ENCODE measurements at places on chromosomes 4 and X. TPM values are rescaled to one million over a fixed set of nuclear protein-coding genes. Genes with fewer than 3 reads are reported as not detected.

- no peak overlapping the region for H3K27ac ChIP-seq
- H3K36me3 ChIP-seq, result no peaks in the 10 kb centered on the region
- no peak for DNase-seq
- H3K27me3 ChIP-seq, result no peaks in the 10 kb centered on the region
- H3K4me3 ChIP-seq, result no peak overlapping the region
- H3K4me1 ChIP-seq, result no peaks in the 10 kb centered on the region
Measured at GRCh38 chr4:156738766-156739165, 232.8 kb downstream of the PDGFC start.

RNF212 gene
- total RNA-seq, result 7.7 TPM

DNA sequence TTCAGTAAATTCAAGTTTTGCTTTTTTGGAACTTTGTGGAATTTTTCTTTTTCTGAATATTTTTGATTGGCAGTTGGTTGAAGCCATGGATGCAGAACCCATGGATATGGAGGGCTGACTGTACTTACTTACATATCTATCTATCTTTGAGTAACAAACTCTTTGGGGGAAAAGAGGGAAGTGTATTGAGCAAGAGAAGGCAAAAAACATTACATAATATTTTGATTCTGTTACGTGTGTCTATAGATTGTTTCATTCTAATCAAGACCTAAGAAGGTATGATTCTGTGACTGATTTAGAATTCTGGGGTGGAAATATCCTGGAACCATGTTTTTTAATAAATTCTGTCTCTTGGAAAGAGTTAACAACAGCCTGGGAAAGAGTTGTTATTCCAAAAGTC is 31.5 kb downstream of the GRSF1 start:
- peak overlapping the region; percentile 48 for H3K4me3 ChIP-seq
- H3K27me3 ChIP-seq, result no peaks in the 10 kb centered on the region
- H3K4me1 ChIP-seq, result peaks cover under 1% of the 10 kb centered on the region
- DNase-seq, result no peak
- no peak overlapping the region for H3K27ac ChIP-seq
- peaks cover 2% of the 10 kb centered on the region for H3K36me3 ChIP-seq

DNA sequence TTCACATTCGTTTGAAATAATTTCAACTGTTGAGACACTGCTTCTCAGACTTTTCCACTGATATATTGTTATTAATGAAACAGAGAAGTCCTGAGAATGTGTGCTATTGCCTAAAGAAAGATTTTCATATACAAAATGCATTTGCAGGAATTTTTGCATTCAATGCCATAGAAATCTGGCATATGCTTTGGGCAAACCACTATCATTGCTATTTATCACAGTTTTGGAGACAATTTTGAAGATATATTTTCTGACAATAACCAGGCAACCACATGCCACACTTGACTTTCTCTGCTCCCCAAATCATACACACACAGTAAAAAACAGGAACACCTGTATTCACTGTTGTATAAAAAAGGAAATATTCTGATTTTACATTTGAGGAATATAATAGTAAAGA is 1303.7 kb upstream of the IGFBP7 start:
- no peaks in the 10 kb centered on the region for H3K36me3 ChIP-seq
- no peak overlapping the region for H3K27ac ChIP-seq
- DNase-seq, result no peak
- H3K4me1 ChIP-seq, result no peaks in the 10 kb centered on the region
- H3K4me3 ChIP-seq, result no peak overlapping the region

SRPX2 gene
- total RNA-seq, result not detected

- no peaks in the 10 kb centered on the region for H3K4me1 ChIP-seq
- H3K27me3 ChIP-seq, result peaks cover 4% of the 10 kb centered on the region
- DNase-seq, result no peak
- H3K27ac ChIP-seq, result no peak overlapping the region
- H3K4me3 ChIP-seq, result no peak overlapping the region
Measured at GRCh38 chrX:68072041-68072440, 361.3 kb downstream of the OPHN1 start.

DNA sequence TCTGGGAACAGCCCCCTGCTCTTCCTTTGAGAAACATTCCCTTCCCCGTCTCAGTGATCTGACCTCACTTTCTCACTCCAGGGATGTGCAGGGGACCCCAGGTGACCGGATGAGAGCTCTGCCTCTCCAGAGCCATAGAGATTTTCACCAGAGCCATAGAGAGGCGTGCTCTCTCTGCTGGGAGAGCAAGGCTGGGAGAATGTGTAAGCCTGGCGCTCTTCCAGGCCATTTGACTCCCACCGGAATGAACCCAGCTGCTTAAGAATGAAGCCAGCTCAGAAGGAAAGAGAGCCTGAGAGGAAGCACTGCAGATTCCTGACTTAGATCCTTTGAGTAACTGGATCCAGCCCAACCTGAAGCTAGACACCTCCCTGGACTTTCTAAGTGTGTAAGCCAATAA is 106.4 kb downstream of the DHX15 start:
- H3K4me3 ChIP-seq, result no peak overlapping the region
- DNase-seq, result no peak
- H3K27me3 ChIP-seq, result peaks cover 35% of the 10 kb centered on the region
- H3K36me3 ChIP-seq, result no peaks in the 10 kb centered on the region
- peaks cover 6% of the 10 kb centered on the region for H3K4me1 ChIP-seq

- no peak overlapping the region for H3K4me3 ChIP-seq
- no peaks in the 10 kb centered on the region for H3K36me3 ChIP-seq
- no peaks in the 10 kb centered on the region for H3K27me3 ChIP-seq
- no peak for DNase-seq
- no peaks in the 10 kb centered on the region for H3K4me1 ChIP-seq
Measured at GRCh38 chrX:134470013-134470412, 10.0 kb downstream of the HPRT1 start.

CAPN6 gene
- not detected for total RNA-seq

- H3K27ac ChIP-seq, result no peak overlapping the region
- peaks cover 16% of the 10 kb centered on the region for H3K36me3 ChIP-seq
- H3K4me3 ChIP-seq, result no peak overlapping the region
- no peak for DNase-seq
- H3K4me1 ChIP-seq, result no peaks in the 10 kb centered on the region
Measured at GRCh38 chrX:18582910-18583493, 88.9 kb downstream of the RS1 start.

- H3K27ac ChIP-seq, result no peak overlapping the region
- DNase-seq, result no peak
- no peak overlapping the region for H3K4me3 ChIP-seq
- peaks cover 14% of the 10 kb centered on the region for H3K36me3 ChIP-seq
Measured at GRCh38 chr4:588351-588849, 12.3 kb upstream of the TMEM271 start.

GRCh38 chr4:137039370-137039769 is 492.9 kb downstream of the PCDH18 start:
- DNase-seq, result no peak
- H3K4me3 ChIP-seq, result no peak overlapping the region
- H3K27me3 ChIP-seq, result no peaks in the 10 kb centered on the region

DNA sequence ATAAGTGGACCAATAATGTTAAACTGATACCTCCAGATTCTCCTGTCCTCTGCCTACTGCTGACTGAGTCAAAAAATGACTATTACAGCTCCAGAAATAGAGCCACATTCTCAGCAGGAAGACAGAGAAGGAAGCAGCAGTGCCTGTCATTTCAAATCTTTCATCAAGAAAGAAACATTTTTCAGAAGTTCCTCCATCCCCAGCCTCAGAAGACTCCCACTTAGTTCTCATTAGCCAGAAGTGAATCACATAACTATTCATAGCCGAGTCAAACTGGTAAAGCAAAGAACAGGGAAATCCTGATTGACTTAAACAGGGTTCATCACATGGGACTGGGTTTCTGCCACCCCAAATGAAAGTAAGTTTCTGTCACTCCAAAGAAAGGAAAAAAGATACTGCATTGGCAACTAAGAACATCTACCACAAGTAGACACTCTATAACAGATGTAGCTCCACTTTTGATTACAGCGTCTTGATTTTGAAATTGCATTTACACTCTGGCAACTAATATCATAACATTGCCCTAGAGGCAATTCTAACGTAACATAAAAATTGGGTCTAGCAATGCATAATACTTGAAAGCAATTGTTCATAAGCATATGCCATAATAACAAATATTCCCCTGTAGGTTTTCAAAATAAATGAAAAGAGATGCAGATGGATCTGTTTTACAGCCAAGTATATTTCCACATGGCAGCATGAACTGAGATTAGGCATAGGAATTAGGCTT is 599.8 kb downstream of the GALNTL6 start:
- DNase-seq, result no peak
- H3K27ac ChIP-seq, result no peak overlapping the region
- H3K27me3 ChIP-seq, result no peaks in the 10 kb centered on the region
- H3K4me1 ChIP-seq, result no peaks in the 10 kb centered on the region
- H3K4me3 ChIP-seq, result no peak overlapping the region
- H3K36me3 ChIP-seq, result no peaks in the 10 kb centered on the region

DNA sequence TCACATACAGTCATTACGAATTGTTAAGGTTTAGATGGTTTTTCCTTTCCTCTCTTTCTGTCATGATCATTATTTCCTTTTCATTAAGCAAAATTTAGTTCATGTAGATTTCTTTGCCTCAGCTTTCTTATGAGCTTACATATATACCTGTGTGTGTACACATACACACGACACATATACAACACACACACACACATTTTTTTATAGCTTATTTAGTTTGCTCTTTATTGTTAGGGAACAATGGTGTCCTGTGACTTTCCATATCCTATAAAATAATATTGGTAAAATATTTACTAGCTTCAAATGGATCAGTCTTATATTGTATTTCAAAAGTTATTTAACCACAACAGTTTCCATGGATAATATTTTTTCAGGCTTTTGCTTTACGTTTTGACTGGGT is 840.7 kb downstream of the PCDH18 start:
- H3K27ac ChIP-seq, result no peak overlapping the region
- H3K36me3 ChIP-seq, result no peaks in the 10 kb centered on the region
- H3K27me3 ChIP-seq, result no peaks in the 10 kb centered on the region
- no peak overlapping the region for H3K4me3 ChIP-seq
- no peaks in the 10 kb centered on the region for H3K4me1 ChIP-seq

GRCh38 chr4:139589336-139590018 is 33.5 kb upstream of the SETD7 start:
- no peak overlapping the region for H3K4me3 ChIP-seq
- no peaks in the 10 kb centered on the region for H3K4me1 ChIP-seq
- H3K36me3 ChIP-seq, result no peaks in the 10 kb centered on the region
- no peaks in the 10 kb centered on the region for H3K27me3 ChIP-seq
- no peak for DNase-seq

DNA sequence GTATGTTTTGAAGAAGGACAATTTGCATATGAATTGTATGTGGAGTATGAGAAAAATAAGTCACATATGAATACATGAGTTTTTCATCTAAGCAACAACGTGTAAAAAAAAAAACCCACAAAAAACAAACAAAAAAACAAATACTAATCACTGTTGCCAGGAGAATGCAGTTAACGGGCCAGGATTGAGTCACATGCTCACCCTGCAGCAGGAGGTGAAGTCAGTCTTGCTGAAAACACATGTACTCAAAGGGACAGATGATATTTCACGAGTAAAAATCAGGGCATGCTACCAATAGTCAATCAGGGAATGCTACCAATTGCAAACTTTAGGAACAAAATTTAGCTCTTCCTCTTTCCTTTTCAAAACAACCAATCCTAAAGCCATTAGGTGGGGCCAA is 10.4 kb upstream of the DCLK2 start:
- no peak overlapping the region for H3K4me3 ChIP-seq
- H3K27ac ChIP-seq, result no peak overlapping the region
- DNase-seq, result no peak
- peaks cover 15% of the 10 kb centered on the region for H3K27me3 ChIP-seq
- no peaks in the 10 kb centered on the region for H3K4me1 ChIP-seq

RP2 gene
- 6.9 TPM for total RNA-seq

GRCh38 chr4:182286931-182287330 is 43.7 kb downstream of the TENM3 start:
- H3K4me1 ChIP-seq, result no peaks in the 10 kb centered on the region
- no peaks in the 10 kb centered on the region for H3K36me3 ChIP-seq
- no peak overlapping the region for H3K4me3 ChIP-seq
- no peaks in the 10 kb centered on the region for H3K27me3 ChIP-seq
- no peak for DNase-seq

GRCh38 chrX:30981968-30982367 is 89.9 kb downstream of the FTHL17 start:
- no peaks in the 10 kb centered on the region for H3K4me1 ChIP-seq
- DNase-seq, result no peak
- no peaks in the 10 kb centered on the region for H3K36me3 ChIP-seq

DNA sequence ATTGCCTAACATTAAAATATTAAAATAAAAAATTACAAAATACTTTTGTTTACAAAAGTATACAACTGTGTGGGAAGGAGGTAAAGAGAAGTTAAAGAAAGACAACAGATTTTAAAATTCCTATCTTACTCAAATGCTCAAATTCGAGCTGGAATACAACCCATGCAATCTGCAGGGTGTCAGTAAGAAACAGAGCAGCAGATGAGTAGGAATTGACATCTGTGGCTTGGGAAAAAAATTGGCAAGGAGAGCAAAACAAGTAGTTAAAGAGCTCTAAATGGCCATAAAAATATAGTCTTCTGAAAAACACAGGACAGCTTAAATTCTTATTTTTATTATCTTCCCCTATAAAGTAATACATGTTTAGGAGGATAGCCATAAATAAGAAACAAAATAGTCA is 1609.0 kb upstream of the AGA start:
- H3K36me3 ChIP-seq, result no peaks in the 10 kb centered on the region
- H3K27me3 ChIP-seq, result no peaks in the 10 kb centered on the region
- H3K4me1 ChIP-seq, result no peaks in the 10 kb centered on the region
- no peak for DNase-seq
- H3K4me3 ChIP-seq, result no peak overlapping the region
- H3K27ac ChIP-seq, result no peak overlapping the region

GUCY1A1 gene
- not detected for total RNA-seq

GRCh38 chrX:52425775-52426174 is 57.0 kb downstream of the XAGE2 start:
- no peak for DNase-seq
- no peaks in the 10 kb centered on the region for H3K27me3 ChIP-seq
- H3K4me1 ChIP-seq, result no peaks in the 10 kb centered on the region
- H3K27ac ChIP-seq, result no peak overlapping the region
- H3K36me3 ChIP-seq, result no peaks in the 10 kb centered on the region

FHIP1A gene
- 3.3 TPM for total RNA-seq

- no peaks in the 10 kb centered on the region for H3K4me1 ChIP-seq
- H3K27ac ChIP-seq, result no peak overlapping the region
- DNase-seq, result no peak
- peaks cover 2% of the 10 kb centered on the region for H3K27me3 ChIP-seq
- H3K4me3 ChIP-seq, result no peak overlapping the region
Measured at GRCh38 chr4:106985830-106986229, 50.3 kb downstream of the DKK2 start.

DNA sequence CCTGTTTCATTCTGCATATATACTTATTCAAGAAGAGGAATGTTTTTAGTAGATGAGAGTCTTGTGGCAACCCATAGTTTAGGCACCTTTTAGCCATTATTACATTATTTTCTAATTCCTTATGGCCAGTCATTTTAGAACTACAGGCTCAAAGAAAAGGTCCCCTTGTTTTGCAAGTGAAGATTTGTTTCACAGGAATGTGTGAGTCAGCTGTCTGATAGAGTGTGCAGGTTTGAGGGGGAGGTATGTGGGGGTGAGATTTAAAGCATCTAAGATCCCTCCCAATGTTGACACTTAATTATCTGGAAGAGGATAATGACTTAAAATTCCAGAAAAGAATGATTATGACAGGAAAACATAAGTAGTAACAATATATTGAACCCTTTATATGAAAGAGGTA is 495.6 kb downstream of the KCNIP4 start:
- no peak overlapping the region for H3K4me3 ChIP-seq
- no peak for DNase-seq
- no peak overlapping the region for H3K27ac ChIP-seq

GRCh38 chrX:8629871-8630270 is 102.1 kb downstream of the ANOS1 start:
- no peak overlapping the region for H3K4me3 ChIP-seq
- no peaks in the 10 kb centered on the region for H3K4me1 ChIP-seq
- H3K27me3 ChIP-seq, result no peaks in the 10 kb centered on the region
- no peak for DNase-seq
